Activated gamma-delta T cell treated with anti-CD3 and anti-CD28 coated beads, Interleukin-2, amount 50 U/mL, for 16 hours (primary cell): ENCODE measurements at places on chromosomes 2 and 18.

DNA sequence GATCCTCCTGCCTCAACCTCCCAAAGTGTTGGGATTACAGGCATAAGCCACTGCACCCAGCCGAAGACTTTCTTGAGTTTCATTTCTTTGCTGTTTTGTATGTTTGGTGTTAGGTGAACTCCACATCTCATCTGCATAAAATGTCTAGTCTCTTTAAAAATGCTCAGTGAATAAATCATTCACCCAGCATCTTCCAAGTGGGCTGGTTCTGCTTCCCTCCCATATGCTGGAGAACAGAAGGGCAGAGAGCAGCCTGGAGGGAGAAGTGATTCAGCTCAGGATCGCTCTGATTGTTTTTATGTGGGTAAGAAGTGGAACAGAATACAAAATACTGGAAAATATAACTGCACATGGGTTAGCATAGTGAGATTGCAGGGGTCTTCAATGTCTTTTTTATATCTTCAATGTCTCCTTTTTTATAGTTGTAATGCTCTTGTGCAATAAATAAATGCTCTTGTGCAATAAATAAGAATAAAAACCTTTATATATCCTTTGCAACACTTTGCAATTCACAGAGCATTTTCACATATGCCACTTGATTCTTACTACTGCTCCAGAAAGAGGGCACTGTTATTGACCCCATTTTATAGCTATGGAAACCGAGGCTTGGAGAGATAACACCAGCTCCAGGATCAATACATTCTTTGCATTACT lies 253.0 kb upstream of the NCKAP5 start:
- no peak for DNase-seq

GRCh38 chr18:28176948-28177827 lies at the start of gene CDH2:
TSS of gene CDH2 (minus strand) at chr18:28177130. CDS start at chr18:28177022, 108 bp downstream.
- DNase-seq: no peak

- no peak for DNase-seq
Observed at GRCh38 chr2:124778076-124778475, 753.0 kb downstream of the CNTNAP5 start.

- no peak for DNase-seq
Observed at GRCh38 chr2:161164161-161164560, 3.9 kb downstream of the TANK start.

GRCh38 chr18:9828506-9829396 lies 57.0 kb upstream of the TXNDC2 start:
- no peak for DNase-seq

DNA sequence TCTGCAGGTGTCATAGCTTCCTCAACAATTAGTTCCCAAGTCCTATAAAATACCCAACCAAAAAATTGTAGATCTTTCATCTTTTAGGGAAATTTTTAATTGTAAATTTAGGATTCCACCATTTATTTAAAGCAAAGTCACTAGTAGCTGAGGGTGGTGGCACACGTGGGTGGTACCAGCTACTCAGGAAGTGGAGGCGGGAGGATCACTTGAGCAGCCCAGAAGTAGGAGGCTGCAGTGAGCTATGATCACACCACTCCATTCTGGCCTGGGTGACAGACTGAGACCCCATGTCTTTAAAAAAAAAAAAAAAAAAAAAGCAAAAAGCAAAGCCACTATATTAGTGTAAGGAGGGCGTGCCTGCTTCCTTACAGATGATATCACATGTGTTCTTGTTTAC lies 60.3 kb upstream of the GREB1L start:
- no peak for DNase-seq

- DNase-seq: no peak
Observed at GRCh38 chr2:23445450-23445868, 60.5 kb downstream of the KLHL29 start.

DNA sequence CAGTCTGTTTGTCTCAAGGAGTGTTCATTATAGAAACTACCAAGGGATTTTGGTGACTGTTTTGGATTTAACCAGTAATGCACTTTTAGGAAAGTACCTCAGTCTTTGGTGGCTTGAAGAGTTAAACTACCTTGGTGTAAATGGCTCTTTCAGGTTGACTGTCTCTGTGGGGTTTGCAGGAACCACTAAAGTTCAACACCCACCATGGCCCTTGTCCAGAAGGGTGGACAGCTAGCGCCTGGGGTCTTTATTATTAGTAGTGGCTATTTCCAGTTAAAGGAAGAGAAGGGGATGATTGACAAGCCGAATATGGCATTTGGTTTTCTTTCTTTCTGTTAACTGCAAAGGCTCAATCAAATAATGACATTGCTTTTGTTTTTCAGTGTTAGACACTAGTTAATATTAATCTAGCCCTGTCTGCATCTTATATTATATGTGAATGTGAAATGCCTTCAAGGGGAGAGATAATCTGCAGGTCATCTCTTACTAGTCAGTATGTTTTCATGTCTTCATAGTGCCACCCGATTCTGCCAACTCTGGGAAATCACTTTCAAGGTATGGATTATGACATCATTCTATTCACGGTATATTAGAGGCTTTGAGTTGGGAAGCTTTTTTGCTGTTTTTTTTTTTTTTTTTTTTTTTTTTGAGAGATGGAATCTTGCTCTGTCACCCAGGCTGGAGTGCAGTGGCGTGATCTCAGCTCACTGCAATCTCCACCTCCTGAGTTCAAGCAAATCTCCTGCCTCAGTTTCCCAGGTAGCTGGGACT lies 56.4 kb downstream of the MAP4K4 start:
- no peak for DNase-seq

DNA sequence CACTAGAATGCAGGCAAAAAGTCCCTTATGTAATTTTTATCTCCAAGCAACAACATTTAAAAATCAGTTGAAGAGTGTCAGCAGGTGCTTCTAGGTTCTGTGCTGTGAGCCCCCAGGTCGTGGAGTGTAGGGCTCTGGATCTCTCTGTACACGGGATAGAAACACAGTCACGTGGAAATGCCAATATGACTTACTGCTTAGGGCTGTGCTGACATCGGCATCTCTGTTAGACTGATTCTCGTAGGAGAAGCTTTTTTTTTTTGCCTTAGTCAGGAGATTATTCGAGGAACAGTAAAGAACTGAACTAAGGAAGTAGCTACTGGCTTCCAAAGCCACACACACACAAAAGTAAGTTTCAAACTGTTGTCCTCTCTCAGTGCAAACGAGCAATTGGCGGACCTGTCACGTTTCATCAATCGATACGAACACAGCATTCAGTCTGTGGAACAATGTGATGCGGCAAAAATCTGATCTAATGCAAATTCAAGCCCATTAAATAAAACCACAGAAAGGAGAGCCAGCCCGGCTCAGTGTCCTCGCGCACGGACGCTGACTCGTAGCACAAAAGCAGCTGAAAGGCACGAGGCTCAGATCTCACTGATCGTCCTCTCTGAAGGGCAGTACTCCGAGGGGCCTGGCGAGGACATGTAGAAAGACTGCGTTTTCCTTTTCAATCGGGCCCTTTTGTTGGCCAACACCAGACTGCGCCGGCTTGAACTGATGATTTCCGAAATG lies 41.5 kb downstream of the PRELID3A start:
- no peak for DNase-seq

- no peak for DNase-seq
Observed at GRCh38 chr2:233037078-233037477, 4.6 kb downstream of the NEU2 start.
